ENCODE measurements at places on chromosomes 3 and 15.

DNA sequence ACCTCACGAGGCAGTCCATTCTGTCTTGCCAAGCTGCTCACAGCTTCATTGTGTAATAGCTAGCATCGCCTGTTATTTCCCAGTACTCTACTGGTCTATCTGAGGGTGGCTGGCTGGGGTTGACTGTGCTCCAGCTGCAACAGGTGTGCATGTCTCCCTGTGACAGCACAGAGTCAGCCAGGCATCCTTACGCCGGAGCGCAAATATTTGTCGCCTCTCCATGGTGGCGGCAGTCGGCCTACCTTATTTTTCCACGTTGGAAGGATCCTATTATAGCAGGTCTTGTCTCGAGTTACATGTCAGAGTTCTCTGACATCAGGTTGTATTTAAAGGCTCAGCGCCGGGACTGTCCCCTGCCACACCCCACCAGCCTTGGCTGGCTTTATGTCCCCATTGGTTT, 307.1 kb downstream of the TLE3 start:
- DNase-seq, result no peak

GRCh38 chr3:77541203-77541922, 501.5 kb downstream of the ROBO2 start:
- no peak for DNase-seq

DNA sequence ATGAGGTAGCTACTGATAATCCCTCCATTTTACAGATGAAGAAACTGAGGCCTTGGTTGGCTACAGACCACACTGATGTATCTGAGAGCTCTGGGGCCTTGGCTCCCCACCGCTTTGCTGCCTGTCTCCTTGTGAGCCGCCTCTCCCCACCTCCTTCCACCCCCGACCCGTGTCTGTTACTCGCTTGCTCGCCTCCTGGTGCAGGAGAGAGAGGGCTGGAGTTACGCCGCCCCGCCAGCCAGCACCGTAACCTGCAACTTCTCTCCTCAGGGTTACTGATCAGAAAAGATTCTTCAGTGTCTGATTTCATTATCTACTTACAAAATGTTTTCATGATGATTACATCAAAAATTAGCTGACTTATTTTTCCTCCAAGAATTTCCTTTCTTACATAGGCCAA, 34.1 kb downstream of the TM2D3 start:
- no peak for DNase-seq

GRCh38 chr3:138227650-138228049, 40.5 kb downstream of the ARMC8 start:
- DNase-seq, result no peak

DNA sequence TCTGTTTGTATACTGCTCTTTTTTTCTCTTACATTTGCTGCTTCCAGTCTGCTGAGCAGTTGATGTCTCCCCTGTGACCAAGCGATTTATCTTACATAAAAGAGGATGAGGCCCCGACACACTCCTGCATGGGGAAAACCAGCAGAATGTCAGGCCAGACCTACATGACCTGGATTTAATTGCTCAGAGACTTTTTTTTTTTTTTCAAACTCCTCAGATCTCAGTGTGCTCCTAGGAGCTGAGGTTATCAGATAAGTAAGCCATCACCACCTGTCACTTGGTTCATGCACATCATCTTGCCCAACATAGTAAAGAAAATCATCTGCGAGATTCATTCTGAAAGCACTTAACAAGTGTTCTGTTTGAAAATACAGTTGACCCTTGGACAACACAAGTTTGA, 163.1 kb downstream of the PLCL2 start:
- DNase-seq, result no peak

DNA sequence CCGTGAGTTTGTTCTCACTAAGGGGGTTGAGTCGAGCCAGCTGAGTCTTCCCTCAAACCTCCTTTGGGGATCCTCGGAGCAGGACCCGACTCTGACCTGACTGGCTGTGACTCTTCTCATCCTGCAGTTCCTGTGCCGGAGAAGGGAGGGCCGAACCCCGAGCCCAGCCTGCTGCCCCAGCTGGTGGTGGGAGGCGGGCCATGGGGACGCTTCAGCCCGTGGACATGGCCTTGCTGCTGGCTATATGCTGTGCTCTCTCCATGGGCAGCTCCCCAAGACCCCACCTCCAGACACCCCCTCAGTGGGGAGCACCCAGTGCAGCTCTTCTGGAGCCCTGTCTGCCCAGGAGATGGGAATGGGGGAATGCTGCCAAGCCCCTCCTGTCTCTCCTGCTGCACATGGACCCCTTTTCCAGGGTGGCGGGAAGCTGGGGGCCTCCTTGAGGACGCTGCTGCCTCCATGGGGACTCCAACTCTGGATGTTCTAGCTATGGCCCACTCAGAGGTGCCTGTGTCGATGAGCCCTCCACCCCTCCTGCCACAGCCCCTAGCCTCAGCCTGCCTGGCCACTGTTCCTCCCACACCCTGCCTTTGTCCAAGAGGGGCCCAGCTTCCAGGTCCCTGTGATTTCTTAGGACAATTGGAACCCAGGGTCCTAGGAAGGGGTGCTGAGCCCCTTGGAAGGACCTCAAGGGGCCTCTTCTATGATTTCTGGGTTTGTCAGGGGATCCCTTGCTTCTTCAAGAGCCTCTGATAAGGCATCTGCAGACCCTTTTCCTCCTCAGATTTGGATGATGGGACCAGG, 12.8 kb downstream of the C15orf39 start:
- DNase-seq, result no peak

- DNase-seq, result no peak
Observed at GRCh38 chr15:41575282-41575681, 16.3 kb downstream of the TYRO3 start.

GRCh38 chr3:158095814-158096704, 10.2 kb downstream of the SHOX2 start:
- no peak for DNase-seq

DNA sequence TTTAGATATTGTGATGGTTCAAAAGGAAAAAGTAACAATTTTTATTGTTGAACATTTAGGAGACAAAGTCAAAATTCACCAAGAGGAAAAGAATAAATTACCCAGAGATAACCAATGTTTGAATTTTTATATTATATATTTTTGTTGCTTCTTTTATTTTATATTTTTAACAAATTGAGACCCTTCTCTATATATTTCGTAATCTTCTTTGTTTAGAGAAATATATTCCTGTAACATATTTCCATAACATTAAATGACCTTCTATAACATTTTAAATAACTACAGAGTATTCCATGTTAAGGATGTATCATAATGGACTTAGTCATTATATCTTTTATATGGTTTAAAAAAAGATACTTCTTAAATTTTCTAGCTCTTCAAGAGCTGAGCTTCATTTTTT, 128.0 kb downstream of the RBPMS2 start:
- DNase-seq, result no peak

- no peak for DNase-seq
Observed at GRCh38 chr3:74267588-74268184, 346.8 kb downstream of the CNTN3 start.
